ENCODE measurements at places on chromosomes 3 and 15.

GRCh38 chr3:100043271-100043670, 71.0 kb downstream of the FILIP1L start:
- DNase-seq = no peak

GRCh38 chr3:14819671-14820070, 909 bp downstream of the FGD5 start:
- no peak for DNase-seq

GRCh38 chr3:105847865-105848264, 20.9 kb downstream of the CBLB start:
- no peak for DNase-seq

DNA sequence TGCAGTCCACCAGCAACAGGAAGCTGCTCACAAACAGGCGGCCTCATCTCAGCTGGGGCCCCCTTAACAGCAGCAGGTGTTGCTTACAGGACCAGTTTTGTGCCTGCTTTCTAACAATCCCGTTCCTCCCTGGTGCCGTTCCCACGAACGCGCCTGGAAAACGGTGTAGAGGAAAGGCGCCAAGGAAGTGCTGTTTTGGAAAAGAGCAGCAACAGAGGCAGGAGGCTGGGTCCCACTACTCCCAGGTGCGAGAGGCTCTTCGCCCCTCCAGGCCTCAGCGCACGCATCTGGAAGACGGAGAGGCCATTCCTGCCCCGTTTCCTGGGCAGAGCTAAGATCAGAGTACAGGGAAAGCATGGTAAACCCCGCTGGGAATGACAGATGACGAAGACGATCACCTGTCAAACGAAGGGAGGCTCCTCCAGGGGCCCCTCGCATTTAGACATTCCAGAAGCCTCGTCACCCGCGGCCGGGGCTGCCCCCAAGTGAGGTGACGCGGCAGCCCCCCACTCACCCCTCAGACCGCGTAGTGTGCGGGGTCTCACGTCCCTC, 603 bp downstream of the SCAPER start:
- peak; percentile 80 for DNase-seq

- DNase-seq = peak; percentile 63
These were observed 800.7 kb downstream of the ROBO1 start for GRCh38 chr3:78967061-78967460.

GRCh38 chr15:80480909-80481308, 76.7 kb downstream of the ARNT2 start:
- DNase-seq = peak; percentile 23

DNA sequence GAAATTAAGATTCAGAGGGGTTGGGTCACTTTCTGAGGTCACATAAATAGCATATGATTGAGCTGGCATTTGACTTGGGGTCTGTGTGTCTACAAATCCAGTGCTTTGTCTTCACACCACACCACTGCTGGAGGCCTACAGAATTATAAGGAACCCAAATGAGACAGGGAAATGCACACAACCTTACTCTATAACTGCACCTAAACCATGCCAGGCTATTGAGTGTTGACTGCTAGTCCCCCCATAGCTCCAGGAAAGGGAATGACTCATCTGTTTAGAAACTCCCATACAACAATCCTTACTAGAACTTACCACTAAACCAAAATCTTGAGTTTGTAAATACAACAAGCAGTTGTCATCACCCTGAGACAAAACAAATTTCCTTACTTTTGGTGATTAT, 16.9 kb upstream of the TSC22D2 start:
- DNase-seq = no peak

- DNase-seq = no peak
These were observed 94.3 kb downstream of the XRN1 start for GRCh38 chr3:142353571-142353970.

DNA sequence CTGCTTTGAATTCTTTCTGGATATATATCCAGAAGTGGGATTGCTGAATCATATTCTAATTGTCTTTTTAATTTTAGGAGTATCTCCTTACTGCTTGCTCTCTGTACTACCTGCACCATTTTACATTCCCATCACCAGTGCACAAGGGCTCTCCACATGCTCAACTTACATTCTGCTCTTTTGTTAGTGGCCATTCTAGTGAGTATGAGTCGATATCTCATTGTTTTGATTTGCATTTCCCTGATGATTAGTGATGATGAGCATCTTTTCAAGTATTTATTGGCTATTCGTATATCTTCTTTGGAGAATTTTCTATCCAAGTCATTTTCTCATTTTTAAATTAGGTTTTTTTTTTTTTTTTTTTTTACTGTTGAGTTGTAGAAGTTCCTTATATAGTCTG, 29.5 kb downstream of the PFN2 start:
- no peak for DNase-seq

DNA sequence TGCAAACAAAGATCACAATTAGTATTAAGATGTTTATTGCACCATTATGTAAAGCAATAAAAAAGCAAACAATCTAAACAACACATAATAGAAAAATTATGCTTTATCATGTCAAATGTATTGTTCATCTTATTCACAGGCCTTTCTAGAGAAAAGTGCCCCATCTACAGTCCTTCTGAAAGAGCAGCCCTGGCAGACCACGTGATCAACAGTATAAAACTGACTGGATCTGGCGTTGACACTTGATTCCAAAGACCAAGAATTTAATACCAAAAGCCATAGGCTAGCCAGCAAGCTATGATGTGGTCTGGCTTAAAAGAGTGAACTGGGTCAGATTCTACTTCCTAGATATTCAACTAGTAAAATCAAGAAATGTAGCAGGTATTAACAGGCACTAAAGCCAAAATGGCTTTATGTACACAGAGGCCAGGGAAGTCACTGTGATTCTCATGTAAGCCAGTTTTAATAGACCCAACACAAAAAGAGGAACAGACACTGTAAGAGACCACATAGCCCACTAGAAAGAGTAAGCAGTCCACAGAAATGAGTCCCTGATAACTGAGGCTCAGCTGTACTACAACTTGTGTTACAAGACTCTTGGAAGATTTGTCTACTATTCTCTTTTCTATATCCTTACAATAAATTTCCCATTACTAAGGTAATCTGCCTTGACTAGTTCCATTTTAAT, 32.5 kb downstream of the DMXL2 start:
- DNase-seq = no peak

GRCh38 chr15:40366457-40367370, 8.7 kb downstream of the DISP2 start:
- DNase-seq = peak; percentile 10

DNA sequence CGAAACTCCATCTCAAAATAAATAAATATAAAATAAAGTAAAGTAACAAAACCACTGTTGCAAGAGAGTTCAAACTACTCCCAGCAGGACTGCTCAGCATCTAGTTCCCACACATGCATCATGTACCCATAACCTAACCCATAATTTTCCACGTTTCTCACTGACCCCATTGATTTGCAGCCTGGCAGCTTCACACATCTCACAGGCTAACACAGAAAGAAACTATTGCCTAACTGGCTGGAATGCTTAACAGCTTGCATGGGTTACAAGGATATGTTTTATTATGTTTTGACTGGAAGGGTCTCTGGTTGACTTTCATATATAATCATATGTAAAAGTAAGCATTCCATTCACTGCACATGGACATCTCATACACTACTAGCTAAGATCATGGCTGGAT, 55.6 kb upstream of the TBC1D23 start:
- DNase-seq = no peak

- no peak for DNase-seq
These were observed 73.0 kb upstream of the GOLIM4 start for GRCh38 chr3:168168743-168169142.

GRCh38 chr15:95401587-95401986, 928.9 kb upstream of the NR2F2 start:
- no peak for DNase-seq

DNA sequence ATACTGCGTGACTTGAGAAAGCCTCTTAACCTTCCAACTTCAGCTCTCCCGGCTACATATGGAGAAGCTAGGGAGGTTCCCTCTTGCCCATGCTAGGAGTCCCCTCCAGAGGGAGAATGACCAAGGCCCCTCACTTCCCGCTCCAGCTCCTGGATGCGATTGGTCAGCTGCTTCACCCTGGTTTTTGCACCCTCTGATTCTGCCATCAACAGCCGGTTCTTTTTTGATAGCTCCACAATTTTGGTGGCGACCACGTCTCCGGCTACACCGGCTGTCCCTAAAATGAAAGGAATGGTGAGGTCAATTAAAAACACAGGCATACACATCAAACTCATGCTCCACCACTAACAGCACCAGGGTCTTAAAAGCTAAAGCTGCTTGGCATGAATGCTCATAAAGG, 20.6 kb downstream of the CCDC13 start:
- no peak for DNase-seq

GRCh38 chr3:184632551-184633236, 71.1 kb downstream of the EPHB3 start:
- DNase-seq = no peak

GRCh38 chr3:112199622-112200316, 66.7 kb upstream of the GCSAM start:
- DNase-seq = no peak

DNA sequence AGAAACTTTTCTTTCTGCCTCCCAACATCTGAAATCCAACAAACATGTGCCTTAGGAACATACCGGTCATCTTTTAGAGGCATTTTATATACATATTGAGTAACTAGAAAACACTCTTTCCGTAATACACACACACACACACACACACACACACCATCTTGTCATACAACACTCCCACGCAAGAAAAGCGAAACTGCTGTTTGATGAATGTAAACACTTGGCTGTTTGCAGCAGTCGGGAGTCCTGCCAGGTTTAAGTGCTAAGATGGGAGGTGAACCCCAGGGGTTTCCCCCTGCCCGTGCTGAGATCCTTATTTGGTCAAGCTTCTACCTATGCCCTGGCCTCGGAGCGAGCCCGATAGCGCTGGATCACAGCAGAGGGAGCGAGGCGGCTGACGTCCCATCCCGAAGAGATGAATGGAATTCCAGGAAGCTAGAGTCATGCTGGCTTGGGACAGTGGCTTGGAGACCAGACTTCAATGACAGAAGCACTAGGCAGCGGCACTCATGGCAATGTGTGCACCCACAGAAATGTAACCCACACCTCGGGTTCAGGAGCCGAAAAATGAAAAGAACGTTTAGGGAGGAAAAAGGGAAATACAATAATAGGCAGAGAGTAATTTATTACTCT, 1.3 kb upstream of the THBS1 start:
- DNase-seq = peak; percentile 73

- no peak for DNase-seq
These were observed 416.6 kb upstream of the NECTIN3 start for GRCh38 chr3:110654843-110655502.

Measured in NCI-H2171 treated with DMSO at 0.1 percent for 48 hours (cell line).